ENCODE measurements at places on chromosomes 11 and 22.

- no peak for DNase-seq
Observed at GRCh38 chr22:35069541-35069940, 3.6 kb downstream of the ISX start.

- DNase-seq, result peak; percentile 35
Observed at GRCh38 chr11:629237-629583, 2.2 kb upstream of the SCT start.

DNA sequence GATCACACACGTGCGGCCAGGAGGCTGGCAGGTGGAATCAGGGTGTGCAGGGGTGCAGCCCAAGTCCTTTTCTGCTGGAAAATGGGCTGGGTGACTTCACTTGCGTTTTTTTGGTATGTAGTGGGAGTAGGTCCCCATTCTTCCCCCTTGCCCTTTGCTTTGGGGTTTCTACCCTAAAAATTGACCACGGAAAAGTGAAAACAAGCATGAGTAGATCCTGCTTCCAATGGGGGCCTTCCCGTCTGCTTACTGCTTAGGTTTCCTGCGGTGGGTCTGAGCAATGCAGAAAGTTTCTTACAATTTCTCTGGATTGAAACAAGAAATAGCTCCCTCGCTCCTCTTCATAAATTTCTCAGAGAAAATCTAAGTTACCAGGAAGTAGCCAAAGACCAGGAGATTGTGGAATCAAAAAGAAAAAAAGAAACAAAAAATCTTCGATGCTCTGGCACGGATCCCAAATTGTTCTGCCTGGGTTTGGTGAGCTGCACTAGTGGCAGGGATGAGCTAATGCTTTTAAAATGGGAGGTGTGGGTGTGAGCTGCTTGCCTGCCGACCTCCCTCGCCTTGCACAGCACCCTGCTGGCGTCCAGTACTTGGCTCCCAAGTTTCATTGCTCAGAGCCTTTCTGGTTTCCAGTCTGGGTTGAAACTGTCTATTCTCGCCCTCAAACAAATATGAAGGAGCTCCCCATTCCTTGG, 2.4 kb downstream of the TIMP3 start:
- DNase-seq, result no peak

DNA sequence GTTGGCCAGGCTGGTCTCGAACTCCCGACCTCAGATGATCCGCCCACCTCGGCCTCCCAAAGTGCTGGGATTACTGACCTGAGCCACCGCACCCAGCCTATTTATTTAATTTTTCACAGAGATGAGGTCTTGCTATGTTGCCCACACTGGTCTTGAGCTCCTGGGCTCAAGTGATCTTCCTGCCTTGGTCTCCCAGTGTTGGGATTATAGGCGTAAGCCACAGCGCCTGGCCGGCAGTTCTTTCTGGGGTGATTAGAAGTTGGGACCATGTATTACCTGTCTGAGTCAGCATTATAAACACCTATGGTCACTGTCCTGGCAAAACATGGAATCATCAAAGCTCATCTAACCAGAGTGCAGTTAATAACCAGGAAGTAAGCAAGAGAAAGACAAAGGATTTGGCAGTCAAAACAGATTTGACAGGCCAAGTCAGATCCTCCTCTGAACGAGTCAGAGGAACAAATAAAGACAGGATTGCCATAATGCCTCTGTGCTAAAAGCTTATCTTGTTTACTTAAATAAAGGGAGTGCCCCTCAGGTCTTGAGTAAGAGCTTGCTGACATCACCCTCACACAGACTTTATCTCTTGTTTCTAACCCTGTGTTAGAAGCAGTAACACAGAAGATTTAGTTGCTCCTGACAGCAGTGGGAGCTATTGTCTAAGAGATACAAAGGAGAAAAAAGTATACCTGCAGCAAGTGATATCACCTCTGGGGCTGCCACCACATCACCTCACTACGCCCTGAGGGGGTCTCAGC, 3.7 kb downstream of the SERPIND1 start:
- no peak for DNase-seq

- DNase-seq, result peak; percentile 28
Observed at GRCh38 chr22:43481568-43482317, 69.9 kb downstream of the MPPED1 start.

DNA sequence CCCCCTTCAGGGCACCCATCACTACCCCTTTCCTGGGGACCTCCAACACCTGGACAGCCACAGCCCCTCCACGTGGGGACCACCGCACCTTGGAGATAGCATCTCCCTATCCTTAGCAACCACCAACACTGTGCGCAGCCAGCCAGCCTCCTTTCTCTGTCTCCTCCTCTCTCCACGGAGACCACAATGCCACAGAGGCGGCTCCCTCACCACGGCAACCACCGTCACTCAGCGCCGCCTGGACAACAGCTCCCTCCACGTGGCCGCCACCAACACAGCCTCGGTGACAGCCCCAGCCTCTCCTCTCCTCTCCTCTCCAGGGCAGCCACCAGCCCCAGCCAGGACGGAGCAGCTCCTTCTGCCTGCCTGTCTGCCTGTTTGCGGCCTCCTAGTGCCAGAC, 10.5 kb downstream of the ELFN2 start:
- DNase-seq, result peak; percentile 55

DNA sequence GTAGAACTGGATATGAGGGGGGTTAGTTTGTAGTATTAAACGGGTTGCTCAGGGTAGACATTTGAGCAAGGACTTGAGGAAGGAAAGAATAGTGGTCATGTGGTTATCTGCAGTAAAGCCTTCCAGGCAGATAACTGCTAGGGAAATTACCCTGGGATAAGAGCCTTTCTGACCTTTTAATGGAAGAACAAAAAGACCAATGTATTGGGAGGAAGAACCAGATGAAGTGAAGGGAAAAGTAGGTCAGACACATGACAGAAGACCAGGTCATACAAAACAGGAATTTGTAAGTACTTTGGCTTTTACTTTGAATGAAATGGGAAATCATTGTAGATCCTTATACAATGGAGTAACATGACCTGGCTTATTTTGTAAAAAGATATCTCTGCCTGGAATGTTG, 241.9 kb upstream of the CTSC start:
- no peak for DNase-seq

DNA sequence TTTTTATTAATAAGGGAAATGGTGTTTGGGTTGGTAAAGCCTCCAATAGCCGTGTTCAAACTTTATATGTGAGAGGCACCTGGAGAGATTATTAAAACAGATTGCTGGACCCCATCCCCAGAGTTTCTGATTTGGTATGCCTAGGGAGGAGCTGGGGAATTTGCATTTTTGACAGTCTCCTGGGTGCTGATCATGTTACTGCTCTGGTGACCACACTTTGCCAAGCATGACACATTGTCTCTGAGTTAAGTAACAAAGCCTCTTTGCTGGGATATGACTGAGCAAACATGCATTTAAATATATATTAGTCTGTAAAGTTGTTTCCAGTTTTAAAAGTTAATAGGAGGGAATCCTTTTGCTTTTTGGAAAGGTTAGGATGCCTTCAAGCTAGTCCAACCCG, 140.4 kb downstream of the NAV2 start:
- no peak for DNase-seq

DNA sequence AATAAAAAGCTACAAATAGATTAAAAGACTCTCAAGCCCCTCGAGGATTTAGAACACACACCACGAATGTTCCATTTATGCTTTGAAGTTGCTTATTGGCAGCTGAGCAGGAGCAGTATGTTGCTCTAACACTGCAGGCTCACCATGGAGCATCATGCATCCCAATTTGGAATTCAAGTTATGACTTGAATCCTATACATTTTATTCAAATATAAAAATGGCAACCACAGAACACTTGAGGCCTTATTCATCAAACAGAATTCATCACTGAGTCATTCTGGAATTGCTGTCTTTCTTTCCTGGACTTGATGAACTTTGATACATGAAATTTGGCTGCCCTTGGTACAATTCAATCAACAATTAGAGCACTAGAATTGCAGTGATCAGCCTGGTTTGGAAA, 24.5 kb upstream of the BLID start:
- no peak for DNase-seq

DNA sequence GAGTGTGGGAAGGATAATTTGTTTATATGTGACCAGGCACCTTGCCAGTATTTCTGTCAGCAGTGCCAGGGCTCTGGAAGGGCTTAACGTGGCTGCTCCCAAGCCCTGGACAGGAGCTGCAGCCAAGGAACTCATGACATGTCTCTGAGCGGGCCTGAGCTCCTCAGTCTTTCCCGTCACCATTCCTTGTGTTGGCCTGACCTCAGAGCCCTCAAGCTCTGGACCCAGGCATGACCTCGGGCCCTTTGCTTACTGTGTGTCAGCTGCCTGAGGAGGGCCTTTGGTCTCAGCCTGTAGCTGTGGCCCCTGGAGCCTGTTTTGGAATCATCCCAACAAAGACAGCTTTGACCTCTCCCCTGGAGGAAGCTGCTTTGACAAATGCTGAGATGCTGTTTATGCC, 264.1 kb upstream of the PLET1 start:
- no peak for DNase-seq

DNA sequence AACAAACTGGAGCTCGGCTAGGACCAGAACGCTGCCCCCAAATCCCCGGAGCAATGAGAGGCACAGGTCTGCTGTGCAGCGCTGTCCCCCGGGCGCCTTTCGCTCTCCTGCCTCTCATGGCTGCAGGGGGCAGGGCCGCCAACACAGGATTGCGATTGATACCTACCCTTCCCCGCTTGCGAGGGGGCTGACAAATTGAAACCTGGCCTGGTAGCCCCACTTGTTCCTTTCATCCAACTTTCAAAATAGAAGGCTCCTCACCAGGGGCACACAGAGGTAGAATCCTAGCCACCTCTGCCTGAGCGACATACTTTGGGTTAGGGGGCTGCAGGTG, 642 bp upstream of the CASTOR1 start:
- no peak for DNase-seq

DNA sequence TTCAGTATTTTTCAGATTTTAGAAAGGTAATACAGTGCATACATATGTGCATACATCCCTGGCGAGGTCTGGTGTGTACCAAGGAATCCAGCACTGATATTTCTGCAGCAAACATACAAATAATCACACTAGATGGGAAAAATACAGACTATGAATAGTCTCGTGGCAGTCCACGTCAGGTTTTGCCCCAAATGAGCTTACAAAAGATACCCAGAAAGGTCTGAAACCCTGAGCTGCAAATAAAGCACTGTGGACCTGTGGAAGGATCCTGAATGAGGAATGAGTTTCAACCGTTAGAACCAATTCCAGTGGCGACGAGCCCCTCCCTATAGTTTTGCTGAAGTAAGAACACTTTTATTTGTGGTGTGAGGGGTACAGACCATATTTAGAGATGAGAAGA, 24.5 kb downstream of the MAPK1 start:
- no peak for DNase-seq

DNA sequence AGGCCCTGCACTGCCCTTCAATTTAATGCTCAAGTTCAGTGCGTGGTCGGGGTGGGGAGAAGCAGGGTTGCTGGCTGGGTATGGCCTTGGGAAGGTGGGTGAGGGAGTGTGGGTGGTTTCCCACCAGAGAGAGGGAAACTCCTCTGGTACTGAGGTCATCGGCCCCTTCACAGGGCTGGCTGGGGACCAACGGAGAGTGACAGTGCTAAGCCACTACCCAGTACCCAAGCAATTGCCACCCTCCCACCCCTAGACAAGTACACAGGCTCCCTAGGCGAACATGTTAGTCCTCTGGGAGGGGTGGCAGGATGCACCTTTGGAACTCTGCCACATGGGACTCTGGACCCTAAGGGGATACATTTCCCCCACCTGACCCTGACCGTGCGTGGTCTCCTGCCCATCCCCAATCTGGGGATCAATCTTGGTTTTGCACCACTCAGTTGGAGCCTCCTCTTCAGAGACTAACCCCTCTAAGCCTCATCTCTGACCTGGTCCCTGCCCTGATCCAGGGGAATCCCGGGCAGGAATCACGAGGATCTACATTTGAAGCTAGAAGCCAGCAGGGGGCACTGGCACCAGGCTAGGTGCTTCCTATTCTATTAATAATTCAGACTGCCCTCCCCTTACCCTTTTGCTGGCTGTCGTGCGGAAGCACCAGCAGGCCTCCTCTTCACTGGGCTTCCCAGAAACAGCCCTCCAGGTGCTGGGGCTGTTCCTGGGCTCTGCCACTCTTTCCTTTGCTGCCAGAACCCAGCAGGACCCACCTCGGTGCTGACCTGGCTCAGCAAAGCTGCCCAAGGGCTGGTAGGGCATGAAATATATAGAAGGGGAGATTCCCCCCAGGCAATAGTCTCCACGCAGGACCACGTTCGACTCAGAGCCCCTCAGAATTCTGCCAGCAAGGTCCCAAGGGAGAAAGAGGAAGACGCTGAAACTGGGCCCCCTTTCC, 377.7 kb downstream of the TENM4 start:
- no peak for DNase-seq

GRCh38 chr22:50569896-50570535, 7.3 kb upstream of the SYCE3 start:
- no peak for DNase-seq

GRCh38 chr11:126400479-126400878, 45.0 kb downstream of the ST3GAL4 start:
- no peak for DNase-seq

GRCh38 chr11:115266066-115266639, 238.1 kb downstream of the CADM1 start:
- DNase-seq, result no peak

Data from activated T-cell treated with anti-CD3 and anti-CD28 coated beads, Interleukin-2, amount 50 U/mL, for 48 hours (primary cell).